ENCODE measurements at places on chromosomes 1 and 21. TPM values are rescaled to one million over a fixed set of nuclear protein-coding genes. Genes with fewer than 3 reads are reported as not detected.

- no peak for DNase-seq
Measured at GRCh38 chr21:25331286-25331685, 276.0 kb downstream of the MRPL39 start.

- no peak for DNase-seq
Measured at GRCh38 chr1:190739926-190740325, 262.3 kb upstream of the BRINP3 start.

OR2AK2 gene
- polyA plus RNA-seq = not detected

GRCh38 chr1:91736715-91737615 is 149.0 kb downstream of the TGFBR3 start:
- DNase-seq = no peak

DNA sequence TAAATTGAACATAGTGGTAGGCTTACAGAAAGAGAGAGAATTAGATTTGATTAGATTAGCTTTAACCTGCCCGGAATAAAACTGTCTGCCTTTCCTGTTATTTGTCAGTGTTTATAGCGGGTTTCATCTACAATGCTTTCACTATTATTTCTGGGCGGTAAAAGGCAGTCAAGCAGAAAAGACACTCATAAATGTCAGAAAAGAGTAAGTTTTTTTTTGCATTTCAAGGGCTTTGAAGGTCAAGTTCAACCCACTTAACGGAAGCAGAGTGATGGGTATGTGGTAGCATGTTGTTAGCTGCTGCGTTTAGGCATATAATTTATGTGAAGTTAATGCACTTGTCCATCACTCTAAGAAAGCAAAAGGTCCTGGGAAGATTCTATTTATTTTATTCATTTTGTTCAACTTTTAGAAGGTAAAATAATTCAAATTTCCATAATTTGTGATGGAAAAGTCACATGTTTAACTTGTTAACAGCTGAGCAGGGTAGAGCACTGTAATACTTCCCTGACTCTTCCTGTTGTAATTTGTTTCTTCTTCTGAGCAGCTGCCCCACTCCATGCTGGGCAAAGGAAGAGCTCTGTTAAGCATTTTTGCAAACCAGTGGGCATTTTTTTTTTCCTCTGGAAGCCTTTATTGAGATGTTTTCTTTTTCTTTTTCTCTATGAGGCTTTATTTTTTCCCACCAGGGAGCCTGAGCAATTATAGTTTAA is 220.1 kb downstream of the ST6GALNAC3 start:
- no peak for DNase-seq

RIT1 gene
- polyA plus RNA-seq = 17.0 TPM

DNA sequence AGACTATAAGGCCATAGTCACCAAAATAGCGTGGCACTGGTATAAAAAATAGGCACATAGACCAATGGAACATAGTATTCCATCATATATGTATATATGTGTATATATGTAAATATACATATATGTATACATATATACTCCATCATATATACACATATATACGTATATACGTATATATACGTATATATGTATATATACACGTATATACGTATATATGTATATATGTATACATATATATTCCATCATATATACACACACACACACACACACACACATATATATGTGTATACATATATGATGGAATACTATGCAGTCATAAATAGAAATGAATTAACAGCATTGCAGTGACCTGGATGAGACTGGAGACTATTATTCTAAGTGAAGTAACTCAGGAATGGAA is 204.6 kb downstream of the LTN1 start:
- no peak for DNase-seq

DNA sequence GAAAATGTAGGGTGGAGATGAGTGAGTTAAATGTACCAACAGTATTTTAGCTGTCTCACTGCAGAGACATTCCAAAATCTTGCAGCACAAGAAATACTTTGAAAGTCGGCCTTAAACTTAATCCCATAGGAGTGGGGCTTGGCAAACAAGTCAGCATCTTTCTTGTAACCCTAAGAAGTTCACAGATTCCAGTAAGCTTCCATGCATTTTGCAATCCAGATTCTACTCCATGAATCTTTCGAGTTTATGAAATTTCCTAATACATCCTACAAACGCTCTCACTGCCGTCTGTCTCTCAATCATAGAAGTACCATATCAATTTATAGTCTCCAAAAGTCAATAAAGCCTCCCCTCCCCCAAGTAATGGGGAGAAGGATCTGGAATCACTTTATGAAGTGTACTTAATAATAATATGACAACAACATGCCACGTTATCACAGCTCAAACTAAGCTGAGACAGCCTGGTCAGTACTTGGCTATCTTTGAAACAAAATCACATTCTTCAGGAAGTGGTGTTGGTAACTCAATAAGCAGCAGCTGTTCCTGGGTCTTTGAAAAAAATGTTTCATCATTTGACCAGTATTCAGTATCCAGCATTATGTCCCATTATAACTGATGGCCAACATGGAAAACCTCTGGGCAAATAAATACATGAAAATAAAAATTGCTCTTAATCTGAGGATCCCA is 317.4 kb upstream of the RUNX1 start:
- DNase-seq = peak; percentile 66

MIXL1 gene
- polyA plus RNA-seq = not detected

GRCh38 chr21:14901482-14901958 is 163.3 kb downstream of the NRIP1 start:
- DNase-seq = no peak

Data from heart right ventricle (tissue), 16 donors.